ENCODE measurements at places on chromosomes 5 and 9. TPM values are rescaled to one million over a fixed set of nuclear protein-coding genes. Genes with fewer than 3 reads are reported as not detected.

The FOXD4L5 gene
- 0.15 TPM for total RNA-seq

The NUDCD2 gene
- total RNA-seq: 22.0 TPM

The GPSM1 gene
- total RNA-seq: 39.2 TPM

The TRPM6 gene
- total RNA-seq: 3.0 TPM

The RLN2 gene
- 5.2 TPM for total RNA-seq

The SPATA31C1 gene
- total RNA-seq: not detected

The COL5A1 gene
- 72.0 TPM for total RNA-seq

The STX17 gene
- 234 TPM for total RNA-seq

The NR5A1 gene
- total RNA-seq: not detected

The PLPPR1 gene
- not detected for total RNA-seq

The PRR16 gene
- total RNA-seq: 1.7 TPM

The BTNL3 gene
- 0.57 TPM for total RNA-seq

- no peak for DNase-seq
Observed at GRCh38 chr5:123787635-123788034, 275.7 kb downstream of the CSNK1G3 start.

GRCh38 chr5:115297031-115297430 is 577 bp upstream of the CCDC112 start:
- DNase-seq: no peak

- no peak for DNase-seq
Observed at GRCh38 chr9:12809720-12810119, 34.9 kb downstream of the LURAP1L start.

- DNase-seq: no peak
Observed at GRCh38 chr5:132677191-132677590, 3.4 kb downstream of the IL4 start.

DNA sequence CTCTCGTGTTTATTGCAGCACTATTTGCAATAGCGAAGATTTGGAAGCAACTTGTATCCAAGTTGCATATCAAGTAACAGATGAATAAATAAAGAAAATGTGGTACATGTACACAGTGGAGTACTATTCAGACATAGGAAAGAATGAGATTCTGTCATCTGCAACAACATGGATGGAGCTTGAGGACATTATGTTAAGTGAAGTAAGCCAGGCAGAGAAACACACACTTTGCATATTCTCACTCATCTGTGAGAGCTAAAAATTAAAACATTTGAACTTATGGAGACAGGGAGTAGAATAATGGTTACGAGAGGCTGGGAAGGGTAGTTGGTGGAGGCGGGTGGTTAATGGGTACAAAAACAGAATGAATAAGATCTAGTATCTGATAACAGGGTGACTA is 56.3 kb downstream of the COX7C start:
- no peak for DNase-seq

GRCh38 chr5:115087951-115088350 is 81.8 kb downstream of the TRIM36 start:
- no peak for DNase-seq

GRCh38 chr5:115542086-115542485 is 2.5 kb downstream of the FEM1C start:
- DNase-seq: no peak

- no peak for DNase-seq
Observed at GRCh38 chr9:113486327-113486726, 22.8 kb downstream of the RGS3 start.

- DNase-seq: no peak
Observed at GRCh38 chr5:18959535-18959934, 1028.5 kb downstream of the CDH18 start.

DNA sequence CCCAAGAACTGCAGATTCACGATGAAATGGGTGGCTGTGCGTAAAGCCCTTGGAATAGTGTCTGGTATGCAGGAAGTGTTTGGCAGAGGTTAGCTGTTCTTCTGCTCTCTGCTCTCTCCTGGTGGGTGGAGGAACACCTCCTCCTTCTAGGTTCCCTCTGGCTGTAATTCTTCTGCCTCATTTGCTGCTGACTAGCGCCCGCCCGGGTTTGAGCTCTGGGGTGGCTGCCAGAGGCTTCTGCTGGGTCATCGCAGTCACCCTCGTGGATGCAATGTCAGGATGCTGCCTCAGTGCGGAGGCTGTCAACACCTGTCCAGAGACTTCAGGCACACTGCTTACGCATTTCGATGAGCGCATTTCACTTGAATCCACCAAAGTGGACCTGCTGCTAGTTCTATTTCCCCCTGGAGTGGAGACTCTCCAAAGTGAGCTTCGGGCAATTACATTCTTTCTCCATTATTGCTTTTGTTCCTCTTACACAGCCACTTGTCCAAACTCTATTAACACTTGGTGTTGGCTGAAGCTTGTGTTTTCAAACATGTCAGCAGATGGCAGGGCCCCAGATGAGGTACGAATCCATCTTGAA is 11.7 kb downstream of the DOCK2 start:
- no peak for DNase-seq
